ENCODE measurements at places on chromosomes 13 and 19.

DNA sequence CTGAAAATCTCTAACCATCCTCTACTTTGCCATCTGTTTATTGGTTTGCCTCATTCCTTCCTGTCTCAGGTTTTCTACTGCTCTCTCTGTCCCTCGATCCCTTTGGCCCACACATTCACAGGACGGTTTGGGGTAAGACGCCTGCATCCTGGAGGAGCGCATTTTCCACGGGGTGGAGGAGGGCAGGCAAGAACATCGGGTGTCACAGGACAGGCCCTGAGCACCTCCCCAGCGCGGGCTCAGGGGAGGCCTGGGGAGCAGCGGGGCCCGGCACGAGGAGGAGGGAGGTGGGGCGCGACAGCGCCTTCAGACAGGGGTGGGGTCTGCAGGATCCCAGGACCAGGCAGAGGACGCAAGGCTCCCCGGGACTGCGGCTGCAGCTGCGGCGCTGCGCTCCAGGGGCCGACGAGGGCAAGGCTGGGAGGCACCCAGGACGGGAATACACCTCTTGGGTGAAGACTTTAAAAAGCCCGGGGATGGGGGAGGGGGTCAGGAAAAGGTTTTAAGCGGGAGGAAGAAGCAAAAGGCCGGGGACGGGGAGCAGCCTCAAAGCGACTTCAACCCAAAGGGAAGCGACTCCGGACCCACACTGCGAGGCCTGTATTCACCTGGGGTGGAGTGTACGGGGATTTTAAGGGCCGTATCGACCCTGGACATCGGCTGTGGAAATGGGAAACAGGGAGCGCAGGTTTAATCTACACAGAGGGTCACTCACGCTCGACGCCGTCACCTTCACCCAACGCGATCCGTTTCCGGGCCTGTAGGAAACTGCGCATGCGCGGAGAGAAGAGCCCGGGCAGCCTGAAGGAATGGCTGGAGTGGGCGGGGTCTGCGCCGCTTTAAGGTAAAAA, at the start of gene ZNF415:
ZNF415 (minus strand) TSS at position 770 of the 851 bp plus-strand sequence. CDS start 10,234 bp downstream, outside the sequence.
- DNase-seq: peak; percentile 47

DNA sequence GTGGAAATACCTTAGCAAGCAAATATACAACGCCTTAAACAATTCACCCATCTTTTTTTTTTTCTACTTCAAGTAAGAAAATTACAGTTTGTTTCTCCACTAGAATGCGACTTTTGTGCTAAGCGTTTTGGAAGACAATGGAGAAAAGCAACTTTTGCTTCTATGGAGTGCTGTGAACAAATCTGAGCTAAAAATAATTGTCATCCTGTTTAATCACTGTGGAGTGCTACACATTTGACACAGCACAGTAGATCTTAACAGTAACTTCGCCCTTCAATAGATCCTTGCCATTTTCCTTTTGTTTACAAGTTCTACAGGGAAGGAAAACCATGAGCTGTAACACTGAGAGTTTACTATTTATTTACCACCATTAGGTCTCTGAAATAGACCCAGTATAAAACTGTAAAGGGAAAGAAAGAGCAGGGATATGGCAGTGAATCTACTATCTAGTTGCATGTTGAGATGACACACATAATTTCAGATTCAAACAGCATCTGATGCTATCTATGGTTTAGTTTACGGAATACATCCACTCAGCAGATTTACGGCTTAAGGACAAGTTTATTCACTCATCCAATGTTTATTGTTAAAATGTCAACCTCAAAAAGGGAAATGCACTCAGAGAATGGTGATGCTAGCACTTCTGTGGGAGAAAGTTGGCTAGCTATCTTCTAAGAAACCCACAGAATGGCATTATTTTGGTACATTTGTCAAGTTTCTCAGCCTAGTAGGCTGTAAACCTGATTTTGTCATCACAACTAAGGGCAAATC, 175.3 kb downstream of the VWA8 start:
- no peak for DNase-seq

DNA sequence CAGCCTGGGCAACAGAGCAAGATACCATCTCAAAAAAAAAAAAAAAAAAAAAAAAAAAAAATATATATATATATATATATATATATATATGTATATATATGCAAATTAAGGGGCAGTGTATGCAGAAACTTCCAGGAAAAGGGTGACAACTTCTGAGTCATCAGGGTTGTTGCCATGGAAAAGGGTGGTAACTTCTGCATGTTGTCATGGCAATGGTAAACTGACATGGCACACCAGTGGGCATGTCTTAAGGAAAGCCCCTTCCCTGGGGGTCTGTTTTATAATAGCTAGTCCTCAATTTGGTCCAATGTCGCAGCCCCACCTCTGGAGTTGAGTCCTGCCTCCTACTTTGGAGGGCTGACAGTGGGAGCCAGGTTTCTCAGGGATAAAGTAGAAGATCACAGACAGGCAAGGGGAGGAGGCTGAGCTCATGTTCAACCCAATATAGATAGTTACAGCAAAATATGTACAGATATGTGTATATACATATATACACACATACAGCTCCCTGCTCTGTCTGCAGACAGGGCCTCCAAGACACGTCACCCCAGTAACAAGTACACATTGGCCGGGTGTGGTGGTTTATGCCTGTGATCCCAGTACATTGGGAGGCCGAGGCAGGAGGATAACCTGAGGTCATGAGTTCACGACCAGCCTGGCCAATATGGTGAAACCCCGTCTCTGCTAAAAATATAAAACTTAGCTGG, 7.2 kb upstream of the FCHO1 start:
- no peak for DNase-seq

- DNase-seq: no peak
Observed at GRCh38 chr13:79393564-79394249, 12.3 kb downstream of the RBM26 start.

DNA sequence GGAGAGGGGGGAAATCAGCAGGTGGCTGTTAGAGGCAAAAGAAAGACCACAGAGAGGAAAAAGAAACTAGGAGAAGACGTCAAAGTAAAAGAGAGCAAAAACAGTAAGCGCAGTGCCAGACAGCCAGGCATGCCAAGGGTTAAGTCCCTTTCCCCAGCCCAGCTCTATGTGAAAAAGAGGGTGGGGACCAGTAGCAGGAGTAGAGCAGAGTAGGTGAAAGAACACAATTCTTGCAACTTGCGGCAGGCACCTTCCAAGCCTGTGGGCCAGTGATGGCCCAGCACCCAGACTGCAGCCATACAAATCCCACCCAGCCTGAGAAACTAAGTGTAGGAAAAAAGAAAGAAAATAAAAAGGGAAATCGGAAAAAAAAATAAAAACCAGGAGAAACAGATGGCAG, 64.2 kb upstream of the ZNF85 start:
- DNase-seq: no peak

- no peak for DNase-seq
Observed at GRCh38 chr19:30083125-30083681, 141.2 kb downstream of the URI1 start.

GRCh38 chr13:23445794-23446193, 12.3 kb upstream of the SACS start:
- no peak for DNase-seq

DNA sequence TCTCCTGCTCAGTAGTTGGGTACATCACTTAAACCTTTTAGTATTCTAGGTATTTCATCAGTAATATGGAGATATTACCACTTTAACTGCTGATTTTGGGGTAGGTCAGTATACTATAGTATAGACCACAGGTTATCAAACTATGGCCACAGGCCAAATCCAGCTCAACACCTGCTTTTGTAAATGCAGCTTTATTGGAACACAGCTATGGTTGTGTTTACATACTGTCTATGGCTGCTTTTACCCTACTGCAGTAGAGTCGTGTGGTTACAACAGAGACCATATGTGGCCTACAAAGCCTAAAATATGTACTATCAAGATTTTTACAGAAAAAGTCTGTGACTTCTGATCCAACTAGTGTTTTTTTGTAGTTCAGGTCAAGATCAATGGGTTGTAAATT, 10.3 kb downstream of the COG6 start:
- DNase-seq: no peak

DNA sequence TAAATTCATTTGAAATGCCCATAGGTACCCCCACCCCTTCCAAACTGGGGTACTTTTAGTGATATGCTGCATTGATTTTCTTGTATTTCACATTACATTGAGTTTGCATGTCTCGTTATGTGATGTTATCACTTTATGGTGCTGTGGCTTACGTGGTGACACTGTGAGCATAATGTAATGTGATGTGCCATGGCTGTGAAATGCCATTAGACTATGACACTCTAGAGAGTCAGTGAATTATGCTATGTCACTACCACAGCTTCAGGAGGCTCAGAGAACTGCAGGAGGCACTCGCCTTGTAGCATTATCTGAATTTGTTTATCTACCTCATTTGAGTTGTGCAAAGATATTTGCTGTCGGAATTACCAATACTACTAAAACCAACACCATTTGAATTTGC, 590.1 kb upstream of the SLC10A2 start:
- DNase-seq: no peak
